ENCODE measurements at places on chromosomes 12 and 14.

DNA sequence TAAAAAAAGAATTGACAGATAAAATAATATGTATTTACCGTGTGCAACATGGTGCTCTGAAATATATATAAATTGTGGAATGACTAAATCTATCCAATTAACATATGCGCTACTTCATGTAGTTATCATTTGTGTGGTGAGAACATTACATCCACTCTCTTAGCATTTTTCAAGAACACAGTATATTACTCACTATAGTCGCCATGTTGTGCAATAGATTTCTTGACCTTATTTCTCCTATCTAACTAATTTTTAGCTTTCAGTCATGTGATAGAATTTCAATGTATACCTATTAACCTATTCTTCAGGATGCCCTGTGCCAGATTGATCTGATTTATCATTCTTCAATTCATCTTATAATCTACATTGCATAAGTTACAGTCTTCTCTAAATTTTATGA, 178.6 kb downstream of the BCAT1 start:
- DNase-seq, result no peak

- no peak for DNase-seq
These were observed 34.6 kb downstream of the CKB start for GRCh38 chr14:103488071-103488470.

GRCh38 chr12:19683178-19683927, 244.1 kb downstream of the AEBP2 start:
- no peak for DNase-seq

DNA sequence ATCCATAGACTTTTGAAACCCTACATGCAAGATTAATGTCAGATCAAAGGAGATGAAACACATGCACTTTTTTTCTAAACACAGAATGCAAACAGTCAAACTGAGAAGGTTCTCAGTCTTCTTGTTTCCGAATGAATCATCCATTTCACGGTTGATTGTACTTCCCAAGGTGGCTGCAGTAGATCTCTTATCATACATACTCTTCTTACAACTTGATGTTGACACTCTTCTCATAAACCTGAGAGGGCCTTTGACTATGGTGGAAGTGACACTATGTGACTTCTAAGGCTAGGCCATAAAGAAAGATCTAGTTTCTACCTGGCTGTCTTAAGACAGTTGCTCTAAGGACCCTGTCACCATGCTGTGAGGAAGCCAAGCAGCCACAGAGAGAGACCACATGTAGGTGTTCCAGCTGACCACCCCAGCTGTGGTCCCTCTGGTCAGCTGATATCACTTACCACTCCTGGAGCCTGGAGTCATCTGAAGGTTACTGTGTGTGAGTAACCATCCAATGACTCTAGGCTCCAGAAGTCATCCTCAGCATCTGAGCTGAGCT, 67.2 kb upstream of the HMGA2 start:
- DNase-seq, result no peak

DNA sequence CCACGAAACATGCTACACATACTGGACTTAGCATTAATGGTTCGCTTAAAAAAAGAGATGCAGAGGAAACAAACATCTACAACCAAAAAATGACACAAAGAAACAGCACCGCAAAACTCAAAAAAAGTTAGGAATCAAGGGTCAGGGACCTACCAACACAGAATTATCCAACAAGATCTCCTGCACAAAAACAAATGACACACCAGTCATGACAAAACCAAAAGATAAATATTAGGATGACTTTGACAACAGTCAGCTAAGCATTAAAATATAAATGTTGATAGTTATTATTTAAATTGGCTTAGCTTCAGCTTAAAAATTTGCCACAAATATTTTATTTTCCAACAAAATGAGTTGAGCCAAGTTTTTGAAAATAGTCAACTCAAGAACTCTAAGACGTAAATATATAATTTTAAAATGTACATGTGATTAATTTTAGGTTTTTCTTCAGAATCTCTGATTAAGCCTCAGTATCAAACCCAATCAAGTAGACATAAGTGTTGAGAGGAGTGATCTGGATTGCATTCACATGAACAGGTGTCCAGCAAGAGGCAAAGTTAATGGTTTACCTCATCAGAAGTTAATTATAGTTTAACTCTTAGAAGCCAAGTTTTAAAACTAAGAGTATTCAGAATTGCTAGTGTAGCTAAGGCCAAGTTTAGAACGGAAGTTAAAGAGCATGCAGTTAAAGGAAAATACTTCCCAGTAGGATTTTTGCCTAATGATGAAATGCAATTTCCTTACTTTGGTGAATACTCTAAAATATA, 79.9 kb downstream of the HEATR5A start:
- DNase-seq, result no peak

GRCh38 chr12:108967869-108968540, 52.9 kb downstream of the SVOP start:
- no peak for DNase-seq

- no peak for DNase-seq
These were observed 58.6 kb downstream of the BTBD7 start for GRCh38 chr14:93274055-93274806.

GRCh38 chr12:89051065-89051677, 301.1 kb downstream of the DUSP6 start:
- peak; percentile 64 for DNase-seq

DNA sequence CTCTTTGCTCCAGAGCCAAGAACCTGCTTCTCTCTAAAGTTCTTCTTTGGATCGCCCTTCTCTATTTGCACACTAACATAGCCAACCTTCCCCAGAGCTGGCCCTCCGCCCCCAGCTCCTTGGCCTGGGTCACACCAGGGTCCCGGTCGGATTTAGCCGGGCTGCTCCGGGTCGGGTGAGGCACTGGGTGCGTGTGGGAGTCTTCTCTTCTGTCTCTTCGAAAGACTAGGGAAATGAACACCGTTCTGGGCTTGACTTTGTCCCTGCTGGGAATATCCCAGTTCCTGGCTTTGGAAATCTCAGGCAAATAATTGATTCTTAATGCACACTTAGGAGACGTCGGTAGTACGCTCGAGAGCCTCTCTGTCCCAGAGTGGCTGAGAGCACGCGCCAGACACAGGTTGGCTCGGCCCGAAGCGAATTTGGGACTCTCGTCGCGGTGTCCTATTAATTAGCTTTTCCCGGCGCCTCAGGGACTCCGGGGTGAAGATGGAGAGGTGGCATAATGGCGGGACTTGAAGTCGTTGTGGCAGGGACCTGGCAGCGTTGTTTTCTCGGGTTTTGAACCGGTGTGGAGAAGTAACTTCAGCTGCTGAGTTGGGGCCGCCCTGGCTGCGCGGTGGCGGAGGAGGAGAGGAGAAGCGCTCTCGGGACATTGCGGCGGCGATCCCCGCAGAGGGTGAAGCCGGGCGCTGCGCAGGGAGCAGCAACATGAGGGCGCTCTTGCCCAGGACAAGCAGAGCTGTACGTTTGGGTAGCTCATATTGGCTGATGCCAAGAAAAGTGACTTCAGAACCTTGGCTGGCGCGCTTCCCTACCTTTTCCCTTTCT, 7.5 kb downstream of the FOXG1 start:
- no peak for DNase-seq

DNA sequence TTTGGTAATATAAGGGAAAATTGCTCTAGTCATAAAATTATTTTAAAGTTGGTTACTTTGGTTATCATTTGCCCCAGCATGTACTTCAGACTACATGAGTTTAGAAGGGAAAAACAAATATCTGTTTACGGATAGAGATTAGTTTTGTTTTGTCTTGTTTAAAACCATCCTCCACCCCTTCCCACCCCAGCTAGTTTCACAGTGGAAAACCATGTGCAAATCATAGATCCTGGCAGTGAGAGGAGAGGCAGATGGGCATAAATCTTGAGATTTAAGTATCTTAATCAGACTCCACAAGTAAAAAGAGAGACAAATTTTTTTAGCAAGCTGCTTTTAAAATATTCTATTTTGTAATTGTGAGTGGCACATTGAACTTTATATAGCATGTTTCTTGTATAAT, 424.7 kb downstream of the TMEM117 start:
- DNase-seq, result no peak

DNA sequence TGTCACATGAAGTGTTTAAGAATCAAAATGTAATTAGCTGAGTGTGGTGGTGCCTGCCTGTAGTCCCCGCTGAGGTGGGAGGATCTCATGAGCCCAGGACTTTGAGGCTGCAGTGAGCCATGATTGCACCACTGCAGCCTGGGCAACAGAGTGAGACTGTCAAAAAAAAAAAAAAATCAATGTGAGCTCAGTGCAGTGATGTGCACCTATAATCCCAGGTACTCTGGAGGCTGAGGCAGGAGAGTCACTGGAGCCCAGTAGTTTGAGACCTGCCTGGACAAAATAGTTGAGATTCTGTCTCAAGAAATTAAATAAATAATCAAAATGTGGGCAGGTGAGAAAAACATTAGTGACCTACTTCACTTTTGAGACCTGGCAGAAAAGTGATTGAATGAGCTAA, 140.0 kb downstream of the MON2 start:
- DNase-seq, result no peak

DNA sequence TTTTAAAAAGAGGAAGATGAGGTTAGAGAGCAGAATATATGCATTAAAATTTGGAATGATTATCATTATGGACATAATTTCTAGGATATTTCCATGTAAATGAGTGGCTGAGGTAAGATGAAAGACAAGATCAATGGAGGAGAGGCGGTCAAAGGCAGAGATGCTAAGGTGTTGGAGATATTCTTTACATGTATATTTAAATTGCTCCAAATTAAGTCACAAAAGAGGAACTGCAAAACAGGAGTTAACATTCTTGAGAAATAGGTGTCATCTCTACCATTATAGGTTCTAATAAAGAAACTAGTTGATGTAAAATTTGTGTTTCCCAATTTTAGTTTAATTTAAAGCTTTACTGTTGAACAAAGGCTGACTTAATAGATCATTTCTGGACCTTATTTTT, 268.5 kb upstream of the PPFIA2 start:
- no peak for DNase-seq

All from renal pelvis (tissue), 12 donors.